ENCODE measurements at places on chromosomes 2 and 18.

- DNase-seq = no peak
Observed at GRCh38 chr2:133438026-133438425, 130.2 kb downstream of the NCKAP5 start.

- DNase-seq = no peak
Observed at GRCh38 chr2:234178330-234179030, 128.0 kb downstream of the SPP2 start.

GRCh38 chr18:36633961-36634412 is 194.8 kb downstream of the TPGS2 start:
- DNase-seq = no peak

GRCh38 chr2:146260551-146260950 is 1584.3 kb upstream of the ACVR2A start:
- DNase-seq = no peak

DNA sequence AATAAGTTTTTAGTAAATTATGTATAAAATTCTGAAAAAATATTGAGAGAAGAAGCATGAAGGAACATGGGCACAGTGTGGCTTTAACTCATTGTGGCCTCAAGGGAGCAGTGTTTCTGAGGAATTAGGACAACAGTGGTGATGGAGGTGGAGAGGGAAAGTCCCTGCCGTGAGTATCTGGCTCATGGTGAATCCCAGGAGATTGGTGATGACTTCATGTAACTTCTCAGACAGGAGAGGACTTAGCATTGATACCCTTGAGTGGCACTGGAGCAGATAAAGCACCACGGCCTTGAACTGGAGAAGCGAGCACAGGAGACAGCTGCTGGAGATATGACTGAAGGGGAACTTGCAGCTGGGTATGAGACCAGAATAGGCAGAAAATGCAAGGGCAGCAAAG is 35.0 kb upstream of the LRP1B start:
- no peak for DNase-seq

DNA sequence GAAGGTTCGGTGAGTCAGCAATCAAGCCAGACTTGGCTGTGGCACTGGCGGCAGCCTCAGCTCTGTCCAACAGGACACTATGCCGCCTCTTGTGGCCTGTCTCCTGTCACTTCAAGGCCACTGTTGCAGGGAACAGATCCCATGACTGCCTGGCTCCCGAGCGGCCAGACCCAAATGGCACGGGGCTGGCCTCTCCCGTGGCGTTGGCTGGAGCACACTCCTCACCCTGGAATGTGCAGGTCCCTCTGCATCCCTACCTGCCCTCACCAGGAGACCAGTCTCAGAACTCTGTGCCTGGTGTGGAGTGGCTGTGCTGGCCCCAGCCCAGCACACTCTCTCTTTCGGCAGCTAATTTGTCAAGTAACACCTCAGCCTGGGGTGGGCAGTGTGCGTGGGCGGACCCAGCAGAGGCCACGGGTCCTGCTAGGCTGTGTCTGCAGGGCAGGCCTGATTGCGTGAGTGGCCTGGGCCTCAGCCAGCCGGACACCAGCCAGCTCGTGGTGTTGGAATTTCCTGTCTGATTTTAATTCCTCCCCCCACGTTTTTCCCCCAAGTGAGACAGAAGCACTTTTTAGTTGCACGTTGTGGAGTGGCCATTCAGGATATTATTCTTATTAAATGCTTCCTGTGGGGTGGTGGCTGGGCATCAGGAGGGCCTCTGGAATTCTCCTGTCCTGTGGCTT is 179.3 kb downstream of the GLI2 start:
- DNase-seq = no peak

DNA sequence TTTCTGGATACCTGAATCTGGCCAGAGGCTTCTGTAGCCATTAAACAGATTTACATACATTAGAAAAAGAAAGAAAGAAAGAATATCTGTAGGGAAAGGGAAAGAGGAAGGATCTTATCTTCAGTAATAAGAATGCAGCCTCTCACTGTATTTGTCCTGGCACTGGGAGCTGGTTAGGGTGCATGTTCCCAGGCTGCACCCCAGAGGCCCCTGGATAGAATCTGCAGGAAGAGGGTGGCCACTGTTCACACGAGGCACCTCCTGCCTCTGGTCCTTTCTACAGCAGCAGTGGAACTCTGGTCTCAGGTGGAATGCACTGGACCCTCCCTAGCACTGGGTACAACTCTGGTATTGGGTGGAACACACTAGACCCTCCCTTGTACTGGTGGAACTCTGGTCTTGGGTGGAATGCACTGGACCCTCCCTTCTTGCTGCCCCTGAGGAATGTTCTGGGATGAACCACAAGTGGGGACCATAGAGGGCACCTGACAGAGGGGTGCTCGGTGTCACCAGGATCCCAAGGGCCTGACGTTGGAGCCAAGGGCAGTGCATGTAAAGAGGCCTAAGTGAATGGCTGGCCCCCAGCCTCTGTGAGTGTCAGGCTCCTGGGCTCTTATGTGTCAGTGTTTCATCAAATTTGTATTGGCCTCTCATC is 27.4 kb upstream of the PXDN start:
- no peak for DNase-seq

DNA sequence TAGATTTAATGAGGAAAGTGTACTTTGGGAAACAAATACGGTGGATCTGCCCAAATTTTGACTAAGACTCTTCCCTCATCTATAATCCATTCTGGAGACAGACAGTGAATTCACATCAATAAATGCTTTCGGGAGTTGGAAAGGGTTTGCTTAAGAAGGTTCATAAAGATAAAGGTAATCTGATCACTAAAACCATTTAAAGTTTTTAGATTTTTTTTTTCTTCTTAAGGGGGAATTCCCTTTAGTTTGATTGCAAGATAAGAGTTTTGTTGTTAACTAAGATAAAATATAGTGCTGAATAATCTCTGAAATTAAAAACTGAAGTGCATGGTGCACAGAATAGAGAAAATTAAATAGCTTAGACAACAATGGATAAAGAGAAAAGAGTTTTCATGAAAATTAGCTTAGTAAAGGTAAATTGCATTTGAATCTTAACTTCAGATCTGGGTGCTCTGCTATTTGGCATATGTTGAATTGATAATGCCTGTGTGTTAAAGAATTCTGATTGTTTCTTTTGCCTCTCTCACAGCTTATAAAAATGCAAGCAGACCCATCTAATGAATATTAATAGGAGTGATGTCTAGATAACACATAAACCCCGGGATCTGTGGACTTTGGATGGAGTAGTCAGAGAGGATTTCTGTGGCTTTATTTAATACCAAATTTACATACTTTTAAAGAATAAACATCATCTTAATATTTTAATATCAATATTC is 100.8 kb downstream of the MEIS1 start:
- DNase-seq = no peak

- DNase-seq = no peak
Observed at GRCh38 chr2:141055531-141055930, 1075.3 kb downstream of the LRP1B start.

DNA sequence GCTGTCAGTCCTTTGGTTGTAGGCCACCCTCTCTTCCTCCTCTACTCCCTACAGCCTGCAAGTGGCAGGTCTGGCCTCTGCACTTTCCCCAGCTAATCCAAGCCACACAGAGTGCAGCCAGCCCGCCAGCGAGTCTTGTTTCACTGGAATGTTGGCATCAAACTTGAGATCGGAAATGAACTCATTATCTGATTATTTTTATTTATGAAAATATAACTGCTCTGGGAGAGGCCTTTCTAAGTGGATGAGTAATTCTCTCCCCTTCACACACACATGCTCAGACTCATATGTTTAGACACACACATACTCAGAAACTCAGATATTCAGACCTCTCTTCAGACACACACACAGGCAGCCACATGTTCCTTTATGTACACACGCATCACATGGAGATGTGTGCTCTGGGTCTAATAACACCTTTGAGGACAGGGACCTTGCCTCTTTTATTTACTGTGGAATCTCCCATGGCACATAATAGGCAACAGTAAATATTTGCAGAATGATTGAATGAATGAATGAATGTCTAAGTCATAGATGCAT is 151.3 kb downstream of the ZFP36L2 start:
- DNase-seq = no peak

- no peak for DNase-seq
Observed at GRCh38 chr2:205835251-205835791, 153.0 kb downstream of the NRP2 start.

DNA sequence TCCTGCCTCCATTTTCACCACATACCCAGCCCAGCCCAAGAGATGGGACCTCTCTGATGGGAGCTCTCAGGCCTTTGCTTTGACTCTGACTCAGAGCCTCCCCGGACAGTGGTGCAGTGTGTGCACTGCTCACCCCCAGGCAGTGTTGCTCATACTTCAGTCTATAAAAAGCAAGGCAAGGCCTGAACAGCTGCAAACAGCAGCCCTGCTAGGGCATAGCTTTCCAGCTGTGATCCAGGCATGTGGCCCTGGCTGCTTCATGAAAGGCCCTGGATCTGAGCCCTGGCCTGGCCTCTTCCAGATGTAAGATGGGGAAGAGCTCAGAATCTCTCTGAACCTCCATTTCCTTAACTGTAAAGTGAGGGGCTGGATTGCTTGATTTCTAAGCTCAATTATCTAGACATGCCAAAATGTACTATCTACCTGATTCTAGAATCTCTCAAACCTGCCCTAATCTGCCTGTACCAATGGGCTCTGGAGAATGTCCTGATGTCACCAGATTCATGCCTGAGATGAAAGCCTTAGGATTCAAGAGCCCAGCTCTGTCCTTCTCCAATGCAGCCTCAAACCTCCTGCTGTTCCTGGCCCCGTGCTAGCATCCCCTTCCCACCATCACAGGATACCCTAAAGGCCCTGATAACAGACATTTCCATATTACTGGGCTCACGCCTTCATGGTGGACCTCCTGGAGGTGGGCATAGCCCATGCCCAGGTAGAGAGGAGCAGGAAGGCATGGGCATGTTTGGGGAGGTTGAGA is 206.9 kb downstream of the ARL4C start:
- DNase-seq = peak; percentile 40

DNA sequence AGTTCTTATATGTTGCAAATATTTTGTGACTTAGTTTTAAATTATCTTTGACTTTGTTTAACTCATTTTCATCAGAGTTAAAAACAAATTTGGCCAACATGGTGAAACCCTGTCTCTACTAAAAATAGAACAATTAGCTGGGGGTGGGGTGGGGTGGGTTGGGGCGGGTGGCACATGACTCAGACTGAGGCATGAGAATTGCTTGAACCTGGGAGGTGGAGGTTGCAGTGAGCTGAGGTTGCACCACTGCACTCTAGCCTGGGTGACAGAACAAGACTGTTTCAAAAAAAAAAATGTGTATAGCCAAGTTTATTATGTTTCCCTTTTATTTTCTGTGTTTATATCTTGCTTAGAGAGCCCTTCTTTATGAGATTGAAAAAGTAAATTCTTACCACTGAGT is 14.2 kb upstream of the LIPG start:
- DNase-seq = no peak

- DNase-seq = no peak
Observed at GRCh38 chr2:134142903-134143302, 111.0 kb upstream of the MGAT5 start.

DNA sequence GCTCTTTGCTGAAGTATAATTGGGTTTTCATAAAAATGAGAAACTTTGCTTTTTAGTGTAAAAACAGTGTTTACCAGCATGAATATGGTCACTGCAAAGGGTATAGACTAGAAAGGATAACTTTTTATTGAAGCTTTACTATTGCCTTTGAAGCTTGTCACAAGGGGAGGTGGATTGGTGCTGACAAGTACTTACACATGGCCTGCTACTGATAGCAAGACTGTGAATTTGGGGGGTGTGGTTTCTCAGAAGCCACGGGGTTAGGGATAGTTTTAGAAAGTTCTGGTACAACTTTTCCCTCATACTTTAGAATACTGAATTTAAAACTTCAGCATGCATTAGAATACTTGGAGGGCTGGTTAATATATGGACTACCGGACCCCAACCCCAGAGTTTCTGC is 294.1 kb downstream of the SOCS6 start:
- DNase-seq = no peak

DNA sequence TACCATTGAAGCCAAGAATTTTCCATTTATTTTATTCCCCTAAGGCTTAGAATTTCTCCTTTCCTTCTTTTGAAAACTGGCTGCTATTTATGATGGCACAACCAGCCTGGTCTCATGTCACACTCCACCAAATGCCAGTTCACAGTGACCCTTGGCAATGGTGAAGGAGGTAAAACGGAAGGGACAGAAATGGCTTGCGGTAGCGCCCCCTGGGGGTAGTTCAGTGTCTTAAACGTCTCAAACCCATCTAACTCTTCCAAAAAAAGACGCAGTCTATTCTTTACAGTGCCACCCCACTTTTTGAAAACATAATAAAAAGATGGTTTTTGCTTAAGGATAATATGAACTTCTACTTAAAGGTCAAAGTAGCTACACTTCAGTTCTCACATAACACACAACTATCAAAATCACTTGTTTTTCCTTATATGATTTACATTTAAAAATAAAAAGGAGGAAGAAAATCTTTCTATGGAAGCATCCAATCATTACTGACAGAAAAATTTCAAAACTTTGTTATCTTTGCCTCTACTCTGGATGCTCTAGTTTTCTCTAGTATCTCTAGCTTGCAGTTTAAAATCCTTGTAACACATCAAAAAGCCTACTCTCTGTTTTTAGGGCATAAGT is 28.0 kb downstream of the PNO1 start:
- peak; percentile 64 for DNase-seq

GRCh38 chr2:123808243-123808642 is 216.8 kb upstream of the CNTNAP5 start:
- no peak for DNase-seq

DNA sequence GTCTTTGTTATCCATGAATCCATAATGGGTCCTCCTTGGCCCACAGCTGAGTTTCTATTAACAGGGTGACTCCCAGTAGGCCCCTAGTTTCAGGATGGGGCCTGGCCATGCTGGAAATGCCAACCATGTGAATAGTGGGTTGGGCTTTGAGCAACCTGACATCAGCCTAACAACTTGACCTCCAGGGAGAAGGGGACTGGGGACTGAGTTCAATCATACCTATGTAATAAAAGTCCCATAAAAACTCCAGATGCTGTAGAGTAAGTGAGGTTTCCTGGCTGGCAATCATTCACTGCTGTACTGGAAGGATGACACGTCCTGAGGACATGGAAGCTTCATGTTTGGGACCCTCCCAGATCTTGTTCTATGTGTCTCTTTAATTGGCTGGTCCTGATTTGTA is 7.9 kb downstream of the REV1 start:
- no peak for DNase-seq

GRCh38 chr2:55296393-55296792 is 27.4 kb upstream of the MTIF2 start:
- DNase-seq = no peak

DNA sequence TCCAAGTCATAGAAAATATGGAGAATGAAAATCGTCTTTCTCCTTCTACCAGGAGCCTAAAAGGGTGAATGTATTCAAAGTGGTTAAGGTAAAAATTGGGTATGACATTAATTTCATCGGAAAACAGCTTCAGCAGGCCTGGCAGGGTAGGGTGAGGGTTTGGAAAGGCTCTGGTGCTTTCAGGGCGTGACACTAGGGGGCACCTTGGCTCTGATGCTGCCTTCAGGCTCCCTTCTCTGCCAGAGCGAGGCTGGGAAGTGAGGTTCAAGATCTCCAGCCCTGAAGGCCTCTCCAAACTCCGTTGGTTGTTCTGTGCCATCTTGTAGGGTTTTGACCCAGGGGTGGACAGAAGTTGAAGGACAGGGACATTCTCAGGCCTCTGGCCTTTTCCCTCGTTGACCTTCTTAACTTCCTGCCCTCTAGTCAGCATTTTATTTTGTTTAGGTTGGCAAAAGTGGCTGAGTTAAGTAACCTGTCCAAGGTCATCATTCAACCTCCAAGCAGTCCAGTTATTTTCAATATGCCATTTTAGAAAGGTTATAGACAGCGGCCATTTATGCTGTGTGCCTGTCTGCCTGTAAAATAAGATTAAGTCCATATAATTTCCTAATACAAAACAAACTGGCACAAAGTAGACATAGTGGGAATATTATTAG is 40.3 kb downstream of the EML6 start:
- DNase-seq = no peak
